NCI-H2171 (cell line): ENCODE measurements at places on chromosomes 2 and 18.
A peak's percentile ranks its signal among the peaks of the same experiment; 100 is the strongest.

- no peak for DNase-seq
These were observed 316.8 kb downstream of the PIK3C3 start for GRCh38 chr18:42271647-42272414.

DNA sequence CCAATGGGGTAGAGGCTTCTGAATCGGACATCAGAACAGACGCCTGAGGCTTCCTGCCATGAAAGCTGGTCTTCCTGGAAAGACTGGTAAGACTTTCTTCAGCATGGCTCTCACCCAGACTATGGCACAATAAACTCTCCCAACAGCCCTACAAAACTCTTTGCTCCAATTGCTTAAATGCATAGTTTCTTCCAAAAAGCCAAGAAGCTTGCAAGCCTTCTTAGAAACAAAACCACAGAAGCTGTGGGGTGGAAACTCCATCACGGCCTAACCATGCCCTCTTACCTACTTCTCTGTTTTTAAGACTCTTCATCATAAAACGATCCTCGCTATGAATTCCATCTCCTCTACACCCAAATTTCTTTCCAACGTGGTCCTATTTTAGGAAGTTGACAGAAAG lies 48.2 kb downstream of the PAX8 start:
- no peak for DNase-seq

GRCh38 chr2:49226360-49226759 lies 72.0 kb upstream of the FSHR start:
- no peak for DNase-seq

DNA sequence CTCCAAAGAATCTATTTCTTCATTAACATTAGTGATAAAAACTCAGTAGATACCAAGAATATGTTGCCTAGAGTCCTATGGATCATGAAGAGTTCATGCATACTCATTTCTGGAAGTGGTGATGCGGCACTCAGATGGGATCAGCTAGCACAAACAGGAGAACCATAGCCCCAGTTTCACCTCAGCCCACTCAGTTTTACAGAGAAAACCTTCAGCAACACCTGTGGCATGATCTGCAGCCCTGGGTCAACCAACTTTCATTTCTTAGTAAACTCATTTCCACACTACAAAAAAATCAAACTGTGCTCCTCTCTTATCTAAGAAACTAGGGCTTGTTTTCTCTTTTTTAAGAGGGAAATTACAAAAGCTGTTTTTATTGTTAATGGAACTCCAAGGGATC lies 569.4 kb downstream of the CCDC85A start:
- DNase-seq: no peak

DNA sequence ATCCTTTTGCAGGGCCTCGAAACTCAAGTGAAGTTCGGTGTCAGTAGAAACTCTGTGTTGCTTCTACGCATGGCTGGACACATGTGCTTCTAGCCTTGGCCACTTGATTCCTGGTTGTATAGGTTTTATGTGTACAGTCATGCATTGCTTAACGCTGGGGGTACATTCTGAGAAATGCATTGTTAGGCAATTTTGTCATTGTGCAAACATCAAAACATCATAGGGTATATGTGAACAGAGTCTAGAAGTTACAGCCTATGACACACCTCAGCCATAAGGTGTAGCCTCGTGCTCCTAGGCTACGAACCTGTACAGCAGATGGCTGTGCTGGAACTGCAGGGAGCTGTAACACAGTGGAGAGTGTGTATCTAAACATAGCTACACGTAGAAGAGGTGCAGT lies 39.4 kb downstream of the TMEM18 start:
- DNase-seq: no peak

GRCh38 chr2:172285010-172285621 lies 142.3 kb upstream of the ITGA6 start:
- peak; percentile 32 for DNase-seq

- no peak for DNase-seq
These were observed 222.1 kb downstream of the ETAA1 start for GRCh38 chr2:67619204-67619603.

- DNase-seq: no peak
These were observed 258.2 kb downstream of the SP3 start for GRCh38 chr2:173706936-173707335.

GRCh38 chr2:65436824-65437221 lies 4.4 kb upstream of the SPRED2 start:
- DNase-seq: no peak

DNA sequence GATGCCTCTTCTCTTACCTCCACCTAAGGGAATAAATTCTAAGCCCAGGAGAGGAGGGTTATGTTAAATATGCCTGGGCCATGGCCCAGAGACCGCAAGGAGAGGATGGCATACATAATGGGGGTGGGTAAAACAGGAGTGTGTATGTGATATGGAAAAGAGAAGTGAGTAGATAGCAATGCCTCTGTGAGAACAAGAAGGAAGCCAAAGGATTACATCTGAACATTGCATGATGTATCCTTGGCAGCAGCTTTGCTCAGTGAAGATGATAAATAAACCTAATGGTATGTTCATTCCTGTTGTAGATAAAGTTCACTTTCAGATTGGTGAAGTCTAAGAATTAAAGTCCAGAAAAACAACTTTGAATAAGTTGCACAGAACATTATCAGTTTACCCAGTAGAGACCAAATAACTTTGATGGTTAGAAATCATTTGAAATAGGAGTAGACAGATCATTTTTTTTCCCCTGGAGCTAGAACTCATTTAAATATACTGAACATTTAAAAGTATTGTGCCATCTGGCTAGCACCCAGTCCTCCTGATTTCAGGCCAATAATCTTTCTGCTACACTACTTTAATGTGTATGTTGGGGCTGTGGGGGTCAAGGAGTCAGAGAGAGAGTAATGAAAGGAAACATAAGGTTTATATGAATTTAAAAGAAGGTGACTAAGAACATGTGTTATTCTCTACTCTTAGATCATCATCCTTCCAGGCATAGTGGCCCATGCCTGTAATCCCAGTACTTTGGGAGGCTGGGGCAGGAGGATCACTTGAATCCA lies 231.7 kb downstream of the PARD3B start:
- no peak for DNase-seq

GRCh38 chr2:165448406-165448805 lies 21.1 kb upstream of the CSRNP3 start:
- DNase-seq: no peak

DNA sequence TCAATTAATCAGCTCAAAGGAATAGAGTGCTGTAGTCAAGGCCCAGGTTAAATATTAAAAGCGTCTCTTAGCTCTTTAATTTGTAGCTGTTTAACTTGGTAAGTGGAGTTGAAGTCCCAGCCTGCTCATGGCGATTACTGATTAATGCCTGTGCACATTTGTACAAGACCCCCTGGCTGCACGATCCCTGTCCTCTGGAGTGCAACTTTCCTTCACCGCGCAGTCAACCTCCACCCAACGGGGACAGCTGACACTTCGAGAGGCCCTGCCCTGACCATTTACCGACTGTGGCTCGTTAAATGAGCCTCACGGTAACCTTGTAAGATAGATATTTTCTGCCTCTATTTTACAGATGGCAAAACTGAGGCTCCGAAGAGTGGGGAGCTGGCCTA lies 5.5 kb upstream of the CYS1 start:
- no peak for DNase-seq

DNA sequence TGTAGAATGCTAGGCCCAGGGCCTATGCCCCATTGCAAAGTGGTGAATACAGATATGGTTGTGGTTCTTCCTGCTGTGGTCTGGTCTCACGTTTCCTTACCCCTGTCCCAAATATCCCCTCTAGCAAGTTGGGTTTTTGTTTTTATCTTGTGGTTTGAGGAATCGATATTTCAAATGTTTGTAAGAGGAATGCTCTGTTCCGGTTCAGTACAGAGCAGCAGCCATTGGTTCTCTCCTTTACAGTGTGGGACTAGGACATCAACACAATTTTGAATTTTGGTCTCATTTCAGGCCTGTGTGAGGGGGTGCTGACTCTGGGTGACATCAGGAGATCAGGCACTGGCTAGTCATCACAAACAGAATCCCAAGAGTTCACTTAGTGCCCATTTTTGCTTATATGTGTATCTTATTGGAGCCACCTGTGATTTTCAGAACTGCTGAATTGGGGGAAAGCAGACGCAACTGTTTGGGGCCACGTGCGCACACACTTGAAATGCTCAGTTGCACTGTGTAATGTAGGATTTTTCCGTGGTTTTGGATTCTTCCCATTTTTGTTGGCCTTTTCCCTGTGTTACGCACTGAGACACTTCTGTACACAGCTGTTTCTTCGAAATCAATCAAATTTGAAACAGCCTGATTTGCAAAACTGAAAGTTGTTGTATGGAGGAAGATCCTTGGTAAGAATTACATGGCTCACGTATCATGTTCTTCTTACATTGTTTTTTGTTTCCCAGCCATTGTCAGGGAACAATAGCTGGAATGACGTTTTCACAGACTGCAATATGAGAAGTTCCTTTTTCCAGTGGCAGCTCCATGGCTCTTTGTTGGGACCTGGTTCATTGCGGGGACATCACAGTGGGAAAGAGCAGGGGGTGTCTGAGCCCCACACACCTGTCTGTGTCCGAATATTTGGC lies 8.6 kb downstream of the SH3BP4 start:
- DNase-seq: no peak

DNA sequence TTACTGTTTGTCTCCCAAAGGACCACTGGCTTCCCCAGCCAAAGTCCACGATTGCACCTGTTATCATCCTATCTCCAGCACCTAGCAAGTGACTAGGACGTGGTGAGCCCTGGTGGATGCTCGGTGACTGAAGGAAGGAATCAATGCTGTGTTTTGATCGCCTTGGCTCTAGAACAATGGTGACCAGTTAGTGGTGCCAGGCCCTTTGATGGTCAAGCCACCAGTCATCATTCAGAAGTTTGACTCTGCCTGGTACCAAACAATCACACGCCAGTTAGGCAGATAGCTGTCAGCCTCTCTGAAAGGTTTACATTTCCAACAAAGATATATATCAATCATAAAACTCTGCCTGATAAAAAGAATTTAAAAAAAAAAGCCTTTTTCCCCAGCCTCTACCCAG lies 244.1 kb downstream of the SH3BP4 start:
- no peak for DNase-seq

DNA sequence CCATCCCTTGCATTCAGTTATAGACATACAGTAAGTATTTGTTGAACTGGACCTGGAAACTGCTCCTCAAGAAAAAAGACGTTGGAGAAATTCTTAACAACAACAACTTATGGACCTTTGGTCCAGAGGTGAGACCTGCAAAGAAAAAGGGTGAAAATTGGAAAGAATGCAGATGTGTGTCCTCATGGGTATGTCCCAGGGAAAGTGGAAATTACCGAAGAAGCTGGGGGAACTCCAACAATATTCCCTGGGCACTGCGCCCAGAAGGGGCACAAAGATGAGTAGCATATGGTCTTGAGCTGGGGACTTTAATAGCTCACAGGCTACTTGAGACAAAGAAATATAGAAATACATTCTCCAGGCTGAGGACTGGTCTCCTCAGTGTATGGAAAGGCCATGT lies 35.5 kb upstream of the YWHAQ start:
- no peak for DNase-seq

- peak; percentile 15 for DNase-seq
These were observed 24.8 kb downstream of the ATP9B start for GRCh38 chr18:79093986-79094385.

DNA sequence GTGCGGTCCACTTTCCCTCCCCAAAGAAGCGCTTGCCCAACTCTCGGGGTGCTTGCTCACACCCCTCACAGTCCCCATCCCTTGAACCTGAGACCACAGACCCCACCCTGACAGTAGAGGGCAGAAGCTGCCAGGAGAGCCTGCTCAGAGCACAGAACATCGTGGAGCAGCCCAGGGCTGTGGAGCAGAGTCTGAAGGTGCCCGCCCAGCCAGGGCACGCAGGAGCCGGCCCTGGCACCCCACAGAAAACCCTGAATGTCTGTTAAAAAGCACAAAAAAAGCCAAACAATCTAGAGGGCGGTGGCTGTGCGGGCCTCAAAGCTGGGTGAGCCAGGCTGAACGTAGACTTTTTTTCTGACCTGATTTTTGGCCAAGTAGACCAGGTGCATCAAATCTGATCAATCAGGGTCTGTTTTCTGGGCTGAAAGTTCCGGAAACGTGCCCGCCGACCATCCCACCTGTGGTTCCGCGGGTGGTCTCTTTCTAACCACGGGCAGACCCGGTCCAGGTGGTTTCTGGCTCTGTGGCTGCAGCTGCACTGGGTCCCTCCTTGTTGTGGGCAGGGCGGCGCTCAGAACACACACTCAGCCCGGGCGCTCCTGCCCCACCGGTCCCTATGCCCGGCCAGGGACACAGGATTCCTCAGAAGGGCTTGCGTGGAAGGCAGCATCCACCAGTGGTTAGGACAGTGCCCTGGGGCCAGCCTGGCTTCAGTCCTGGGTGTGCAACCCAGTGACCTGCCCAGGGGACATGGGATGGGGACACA lies 66.3 kb downstream of the SLC66A2 start:
- DNase-seq: no peak

- DNase-seq: no peak
These were observed 17.6 kb downstream of the AFF3 start for GRCh38 chr2:100124761-100125160.

GRCh38 chr18:77038182-77038858 lies 94.3 kb downstream of the MBP start:
- DNase-seq: no peak

DNA sequence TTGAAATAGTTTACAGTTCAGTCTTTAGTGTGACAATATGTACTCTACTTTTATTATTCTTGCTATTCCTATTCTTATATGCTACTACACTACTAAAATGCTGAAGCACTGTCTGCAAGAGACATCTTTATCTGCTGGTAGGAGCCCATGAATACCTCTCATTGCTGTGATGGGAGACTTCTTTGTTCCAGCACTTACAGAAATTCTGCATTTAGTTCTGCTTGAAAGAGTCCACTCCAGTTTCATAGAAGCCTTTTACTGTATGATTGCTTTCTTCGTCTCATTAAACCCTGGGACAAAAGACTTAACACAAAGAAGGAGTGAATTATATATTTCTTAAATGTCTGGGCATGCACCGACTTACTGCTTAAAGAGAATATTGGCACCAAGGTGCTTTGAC lies 272.7 kb downstream of the CD226 start:
- no peak for DNase-seq

GRCh38 chr18:34590503-34590902 lies 119.6 kb upstream of the DTNA start:
- no peak for DNase-seq

DNA sequence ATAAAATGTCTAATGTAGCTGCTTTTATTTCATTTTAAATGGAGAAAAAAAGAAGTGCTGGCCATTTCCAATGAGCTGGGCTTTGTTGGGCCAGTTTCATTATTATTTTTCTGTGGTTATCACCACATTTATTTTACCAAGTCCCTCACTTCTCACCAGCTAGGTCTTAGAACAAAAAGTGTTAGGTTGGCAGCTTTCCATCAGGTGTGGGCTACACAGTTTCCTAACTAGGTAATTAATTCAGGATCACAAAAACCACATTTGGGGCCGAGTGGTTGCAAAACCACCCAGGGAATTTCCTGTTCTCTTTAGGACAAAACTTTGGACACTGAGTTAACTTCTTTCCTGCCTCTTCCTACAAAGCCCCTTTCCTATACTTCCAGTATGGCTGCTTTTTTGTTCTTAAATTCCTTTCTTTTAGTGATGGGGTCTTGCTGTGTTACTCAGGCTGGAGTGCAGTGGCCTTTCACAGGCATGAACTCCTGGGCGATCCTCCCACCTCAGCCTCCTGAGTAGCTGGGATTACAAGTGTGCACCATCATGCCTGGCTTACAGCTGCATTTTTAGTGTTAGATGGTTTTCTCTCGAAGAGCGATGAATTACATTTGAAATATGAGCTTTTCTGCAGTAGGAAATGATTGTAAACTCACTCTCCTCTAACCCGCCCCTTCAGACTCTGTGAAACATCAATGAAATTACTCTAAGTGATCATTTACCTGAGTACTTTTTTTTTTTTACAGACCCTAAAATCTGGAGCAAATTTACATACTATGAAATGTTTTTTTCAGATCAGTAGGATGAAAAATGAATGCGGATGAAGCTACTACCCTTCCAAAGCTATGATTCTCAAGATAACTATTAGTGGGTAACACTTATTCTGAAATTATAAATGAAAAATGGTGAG lies 2.6 kb upstream of the ZFP36L2 start:
- DNase-seq: no peak
